LHCN-M2 (cell line): ENCODE measurements at places on chromosomes 11 and 22.

DNA sequence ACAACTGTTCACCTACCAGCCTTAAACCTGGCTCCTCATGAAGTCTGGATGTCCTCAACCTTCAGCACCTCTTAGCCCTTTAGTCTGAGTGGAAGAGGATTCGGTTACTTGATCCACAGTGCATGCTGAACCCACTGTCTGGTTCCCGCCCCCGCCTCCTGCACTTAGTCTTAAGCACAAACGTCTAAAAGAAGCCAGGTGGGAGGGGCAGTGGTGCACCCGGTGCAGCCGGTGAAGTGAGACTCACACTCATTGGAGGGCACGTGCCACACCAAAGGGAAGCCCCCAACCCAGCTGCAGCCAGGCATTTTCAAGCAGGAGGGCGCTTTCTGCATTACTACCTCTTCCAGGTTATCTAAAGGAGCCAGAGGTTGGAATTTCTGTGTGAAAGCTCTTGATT lies 146.8 kb downstream of the COMMD9 start:
- DNase-seq = no peak

DNA sequence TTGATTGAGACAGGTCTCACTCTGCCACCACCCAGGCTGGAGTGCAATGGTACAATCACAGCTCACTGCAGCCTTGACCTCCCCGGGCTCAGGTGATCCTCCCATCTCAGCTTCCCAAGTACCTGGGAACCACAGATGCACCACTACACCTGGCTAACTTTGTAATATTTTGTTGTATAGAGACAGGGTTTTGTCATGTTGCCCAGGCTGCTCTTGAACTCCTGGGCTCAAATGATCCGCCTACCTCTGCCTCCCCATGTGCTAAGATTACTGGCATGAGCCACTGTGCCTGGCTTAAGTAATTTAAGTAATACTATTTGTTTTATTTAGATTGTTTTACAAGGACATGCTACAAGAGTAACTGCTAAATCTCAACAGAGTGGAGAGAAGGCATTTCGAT lies 33.5 kb downstream of the ZNF143 start:
- DNase-seq = no peak

DNA sequence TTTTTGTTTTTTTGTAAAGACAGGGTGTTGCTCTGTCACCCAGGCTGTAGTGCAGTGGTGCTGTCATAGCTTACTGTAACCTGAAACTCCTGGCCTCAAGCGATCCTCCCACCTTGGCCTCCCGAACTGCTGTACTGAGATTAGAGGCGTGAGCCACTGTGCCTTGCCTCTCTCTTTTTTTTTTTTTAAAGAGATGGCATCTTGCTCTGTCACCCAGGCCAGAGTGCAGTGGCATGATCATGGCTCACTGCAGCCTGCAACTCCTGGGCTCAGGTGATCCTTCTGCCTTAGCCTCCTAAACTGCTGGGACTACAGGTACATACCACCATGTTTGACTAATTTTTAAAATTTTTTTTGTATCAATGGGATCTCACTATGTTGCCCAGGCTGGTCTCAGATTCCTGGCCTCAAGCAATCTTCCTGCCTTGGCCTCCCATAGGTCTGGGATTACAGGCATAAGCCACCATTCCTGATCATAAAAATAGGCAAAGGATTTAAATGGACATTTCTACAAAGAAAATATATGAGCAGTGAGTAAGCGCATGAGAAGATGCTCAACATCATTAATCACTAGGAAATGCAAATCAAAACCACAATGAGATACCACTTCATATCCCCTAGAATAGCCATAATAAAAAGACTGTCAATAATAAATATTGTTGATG lies 17.3 kb upstream of the CLNS1A start:
- DNase-seq = no peak

DNA sequence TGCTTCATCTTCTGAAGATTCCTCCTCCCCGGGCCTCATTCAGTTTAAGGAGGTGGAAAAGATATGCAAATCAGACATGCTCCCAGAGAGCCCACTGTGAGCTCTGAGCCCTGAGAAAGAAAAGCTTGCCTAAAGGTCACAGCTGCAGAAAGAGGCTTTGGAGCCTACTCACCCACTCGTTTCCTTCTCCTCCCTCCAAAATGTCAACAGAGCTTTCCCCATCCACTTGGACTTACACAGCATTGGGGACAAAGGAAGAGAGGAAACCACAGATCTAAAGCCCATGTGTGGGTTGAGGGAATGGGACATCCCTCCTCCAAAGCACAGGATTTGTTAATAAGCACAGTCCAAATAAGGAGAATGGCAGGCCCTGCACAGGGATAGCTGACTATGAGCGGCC lies 158.4 kb downstream of the ETS1 start:
- DNase-seq = no peak

GRCh38 chr22:22429369-22430108 lies 79.0 kb downstream of the ZNF280B start:
- no peak for DNase-seq

DNA sequence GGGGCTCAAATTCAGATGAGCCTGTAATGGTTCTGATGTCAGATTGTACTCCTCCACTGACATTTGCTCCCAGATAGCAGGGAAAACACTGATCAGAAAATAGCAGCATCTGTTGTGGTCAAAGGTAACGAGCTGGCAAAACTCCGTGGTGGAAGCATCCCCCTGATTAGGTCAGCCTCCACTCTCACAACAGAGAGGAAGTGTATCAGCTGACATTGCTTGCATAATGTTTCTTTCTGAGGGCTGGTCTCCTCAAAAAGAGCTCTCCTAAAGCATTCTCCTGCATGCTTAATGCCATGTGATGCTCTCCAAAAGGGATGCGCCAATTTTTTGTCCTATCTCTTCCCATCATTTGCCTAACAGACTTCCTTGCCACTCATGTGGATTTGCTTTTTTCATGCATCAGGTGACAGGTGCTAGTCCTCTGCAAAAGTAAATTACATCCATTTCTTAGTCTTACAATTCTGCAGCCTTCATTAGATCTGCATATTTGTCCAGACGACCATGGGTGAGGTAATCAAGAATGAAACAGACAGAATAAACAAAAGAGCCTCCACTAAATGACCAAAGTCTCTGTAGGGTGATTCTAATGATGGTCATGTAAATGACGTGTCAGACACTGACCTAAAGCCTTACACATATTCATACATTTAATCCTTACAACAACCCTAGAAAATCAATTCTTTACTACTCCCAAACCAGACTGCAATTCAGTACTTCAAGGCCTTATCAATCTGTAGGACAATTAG lies 6.4 kb upstream of the TENM4 start:
- DNase-seq = no peak

DNA sequence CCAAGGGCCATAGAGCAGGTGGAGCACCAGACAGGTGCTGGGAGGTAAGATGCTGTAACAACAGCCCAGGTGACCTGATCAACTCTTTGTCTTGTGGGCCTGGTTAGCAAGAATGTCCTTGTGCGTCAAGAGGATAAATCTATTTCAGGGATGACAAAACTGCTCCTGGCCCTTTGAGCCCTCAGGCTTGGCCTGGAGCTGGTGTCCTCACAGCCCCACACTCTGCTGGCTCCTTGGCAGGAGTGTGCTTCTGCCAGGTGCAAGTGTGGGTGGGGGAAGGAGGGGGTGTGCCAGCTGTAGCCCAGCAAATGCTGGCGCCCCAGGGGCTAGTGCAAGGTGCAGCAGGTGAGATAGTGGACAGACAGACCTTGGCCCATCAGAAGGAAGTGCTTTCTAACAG lies 19.5 kb downstream of the AMPD3 start:
- DNase-seq = no peak
